ENCODE measurements at places on chromosomes 4 and X. TPM values are rescaled to one million over a fixed set of nuclear protein-coding genes. Genes with fewer than 3 reads are reported as not detected.

Gene H2BW1
- polyA plus RNA-seq: not detected

Gene NSUN7
- not detected for polyA plus RNA-seq

Gene MGARP
- polyA plus RNA-seq: 0.12 TPM

Gene NEXMIF
- polyA plus RNA-seq: 0.07 TPM

Gene POU4F2
- polyA plus RNA-seq: not detected

Gene SSX4
- not detected for polyA plus RNA-seq

Gene CWH43
- polyA plus RNA-seq: not detected

Gene FRMPD4
- polyA plus RNA-seq: not detected

Gene AMTN
- not detected for polyA plus RNA-seq

Gene PCDH7
- not detected for polyA plus RNA-seq

DNA sequence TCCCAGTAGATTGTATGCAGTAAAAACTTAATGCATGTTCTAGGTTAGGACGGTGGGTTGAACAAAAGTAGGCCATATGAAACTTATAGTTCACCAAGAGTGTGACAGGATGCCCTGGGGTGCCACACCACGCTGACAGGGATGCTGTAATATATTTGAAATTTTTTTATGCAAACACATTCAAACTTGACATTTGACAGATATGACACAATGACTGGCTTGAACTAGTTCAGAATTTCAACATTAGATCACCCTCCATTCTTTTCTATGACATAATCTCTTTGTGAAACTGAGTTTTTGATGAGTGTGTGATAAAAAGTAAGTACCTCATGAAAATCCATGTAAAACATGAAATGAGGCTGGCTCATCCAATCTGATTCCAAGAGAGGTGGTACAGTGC lies 198.4 kb downstream of the PALLD start:
- no peak for DNase-seq

DNA sequence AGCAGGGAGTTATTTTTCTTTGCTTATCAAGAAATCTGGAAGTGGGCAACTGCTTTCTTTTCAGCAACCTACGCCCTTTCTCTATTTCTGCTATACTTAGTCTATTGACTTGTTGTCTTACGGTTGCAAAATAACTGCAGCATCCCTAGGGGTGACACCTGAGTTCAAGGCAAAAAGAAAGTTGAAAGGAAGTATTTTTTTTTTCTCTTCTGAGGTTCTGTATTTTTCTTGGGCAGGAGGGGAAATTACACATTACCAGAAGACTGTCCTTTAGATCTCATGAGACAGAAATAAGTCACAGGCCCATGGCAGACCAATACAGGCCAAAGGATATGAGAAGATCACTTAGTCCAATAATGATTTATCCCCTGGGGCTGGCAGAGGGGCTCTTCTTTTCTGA lies 204.7 kb upstream of the CASK start:
- DNase-seq: no peak

DNA sequence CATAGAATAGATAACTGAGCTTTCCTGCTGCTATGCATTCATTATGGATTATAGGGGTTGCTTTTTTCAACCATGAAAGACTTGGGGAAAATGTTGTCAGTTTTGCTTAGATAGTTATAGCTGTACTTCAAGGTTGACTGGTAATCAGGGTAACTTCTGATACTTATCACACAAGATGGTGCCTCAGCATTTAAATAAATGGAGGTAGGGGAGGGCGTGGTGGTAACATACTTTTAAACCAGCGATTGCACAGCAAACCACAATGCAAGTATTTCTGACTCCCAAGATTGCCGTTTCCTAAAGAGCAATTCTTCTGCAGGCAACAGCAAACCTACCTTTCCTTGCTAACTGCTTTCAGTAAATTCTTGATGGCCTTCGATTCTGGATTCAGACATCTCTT lies 1.3 kb downstream of the CXCL10 start:
- DNase-seq: no peak

DNA sequence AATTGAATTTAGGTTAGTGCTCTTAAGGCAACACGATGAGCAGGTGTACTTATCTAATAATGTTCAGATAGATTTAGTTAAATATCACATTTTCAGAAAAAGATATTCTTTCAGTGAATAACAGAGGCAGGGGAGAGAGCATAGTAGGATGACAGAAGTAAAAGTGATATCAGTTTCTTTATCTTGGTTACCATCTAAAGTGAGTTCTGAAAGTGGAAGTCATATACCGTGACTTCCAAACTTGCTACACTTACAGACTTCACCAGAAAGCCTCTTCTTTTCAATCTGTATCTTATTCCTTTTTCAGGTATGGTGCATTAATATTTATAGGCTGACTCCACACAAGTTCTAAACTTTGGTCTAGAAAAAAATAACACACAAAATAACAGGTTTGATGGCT lies 124.9 kb downstream of the POU4F2 start:
- no peak for DNase-seq

DNA sequence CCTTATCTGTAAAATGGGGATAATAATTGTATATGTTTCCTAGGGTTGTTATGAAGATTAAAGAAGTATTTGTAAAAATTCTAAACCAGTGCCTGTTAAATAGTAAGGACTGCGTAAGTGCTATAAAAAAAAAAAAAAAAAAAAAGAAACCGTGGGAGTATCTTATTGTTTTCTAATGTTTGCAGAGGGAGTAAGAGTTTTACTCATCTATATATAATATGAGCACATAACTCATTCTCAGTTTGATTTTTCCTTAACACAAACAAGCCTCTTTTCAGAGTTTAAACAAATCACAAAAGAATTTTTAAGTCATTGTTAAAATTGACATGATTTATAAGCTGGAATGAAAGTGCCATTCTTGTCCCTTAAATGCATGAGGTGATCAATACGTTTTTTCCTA lies 104.9 kb downstream of the AMELX start:
- DNase-seq: no peak

DNA sequence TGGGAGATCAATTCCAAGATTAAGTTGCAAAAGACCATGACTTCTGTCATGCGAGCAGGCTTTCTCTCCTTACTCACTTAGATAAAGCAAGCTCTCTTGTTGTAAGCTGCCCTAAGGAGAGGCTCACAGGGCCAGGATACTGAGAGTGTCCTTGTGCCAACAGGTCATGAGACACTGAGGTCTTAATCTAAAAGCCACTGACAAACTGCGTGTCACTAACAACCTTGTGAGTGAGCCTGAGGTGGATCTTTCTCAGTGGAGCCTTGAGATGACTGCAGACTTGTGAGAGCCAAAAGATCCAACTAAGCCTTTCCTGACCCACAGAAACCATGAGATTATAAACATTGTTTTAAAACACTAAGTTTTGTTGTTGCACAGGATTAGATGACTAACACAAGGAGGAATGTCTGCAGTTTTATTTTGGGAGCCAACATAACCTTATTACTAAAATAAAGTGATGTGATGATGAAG lies 170.5 kb downstream of the SLC39A8 start:
- DNase-seq: no peak

GRCh38 chrX:100341142-100341510 lies 68.9 kb downstream of the PCDH19 start:
- no peak for DNase-seq

- no peak for DNase-seq
These were observed 47.9 kb downstream of the TET2 start for GRCh38 chr4:105194328-105195231.

DNA sequence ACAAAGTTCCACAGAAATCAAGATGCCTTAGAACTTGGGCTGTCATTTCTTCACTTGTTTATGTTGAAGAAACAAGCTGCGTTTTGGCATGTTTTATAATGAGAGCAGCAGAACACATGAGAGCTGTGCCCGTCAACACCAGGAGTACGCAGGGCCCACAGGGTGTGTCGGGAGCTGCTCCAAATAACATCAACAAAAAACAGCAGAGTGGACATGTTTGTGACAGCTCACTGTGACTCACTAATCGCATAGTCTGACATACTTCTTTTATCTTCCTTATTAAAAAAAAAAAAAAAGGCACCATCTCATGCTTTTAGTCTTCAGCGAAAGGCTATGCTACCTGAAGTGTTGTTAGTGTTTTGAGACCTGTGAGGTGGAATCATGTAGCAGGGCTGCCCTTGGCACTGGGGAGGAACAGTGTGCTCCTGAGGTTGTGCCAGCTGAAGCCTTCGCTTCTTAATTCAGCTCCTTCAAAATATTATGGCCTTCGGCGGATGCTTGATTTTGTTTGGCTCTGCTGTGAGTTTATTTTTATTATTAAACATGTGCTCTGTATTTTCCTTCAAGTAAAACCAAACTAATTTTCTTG lies 32.8 kb downstream of the FHDC1 start:
- no peak for DNase-seq

DNA sequence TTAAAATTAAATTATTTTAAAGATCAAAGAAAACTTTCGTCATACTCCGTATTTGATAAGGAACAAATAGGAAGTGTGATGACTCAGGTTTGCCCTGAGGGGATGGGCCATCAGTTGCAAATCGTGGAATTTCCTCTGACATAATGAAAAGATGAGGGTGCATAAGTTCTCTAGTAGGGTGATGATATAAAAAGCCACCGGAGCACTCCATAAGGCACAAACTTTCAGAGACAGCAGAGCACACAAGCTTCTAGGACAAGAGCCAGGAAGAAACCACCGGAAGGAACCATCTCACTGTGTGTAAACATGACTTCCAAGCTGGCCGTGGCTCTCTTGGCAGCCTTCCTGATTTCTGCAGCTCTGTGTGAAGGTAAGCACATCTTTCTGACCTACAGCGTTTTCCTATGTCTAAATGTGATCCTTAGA lies at the start of gene CXCL8:
Gene CXCL8 (plus strand): TSS at position 217 of the 426 bp plus-strand sequence. CDS start 90 bp downstream, at position 307.
- DNase-seq: no peak

DNA sequence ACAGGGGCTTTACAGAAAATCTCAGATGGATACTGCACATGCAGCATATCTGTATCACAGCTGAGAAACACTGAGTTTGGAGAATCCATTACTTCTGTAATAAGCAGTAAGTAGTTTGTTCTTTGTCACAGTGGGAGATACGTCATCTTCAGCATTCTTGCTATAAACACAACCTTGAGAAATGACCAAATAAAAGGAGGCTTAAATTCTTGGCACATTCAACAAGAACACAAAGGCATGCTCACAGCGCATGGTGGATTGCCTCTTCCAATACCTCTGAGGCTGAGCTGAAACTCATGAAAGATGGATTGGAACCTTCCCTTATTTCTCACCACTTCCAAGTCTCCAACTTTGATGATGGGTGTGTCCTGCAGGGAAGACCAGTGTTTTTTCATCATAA lies 54.5 kb downstream of the ANXA5 start:
- DNase-seq: no peak

DNA sequence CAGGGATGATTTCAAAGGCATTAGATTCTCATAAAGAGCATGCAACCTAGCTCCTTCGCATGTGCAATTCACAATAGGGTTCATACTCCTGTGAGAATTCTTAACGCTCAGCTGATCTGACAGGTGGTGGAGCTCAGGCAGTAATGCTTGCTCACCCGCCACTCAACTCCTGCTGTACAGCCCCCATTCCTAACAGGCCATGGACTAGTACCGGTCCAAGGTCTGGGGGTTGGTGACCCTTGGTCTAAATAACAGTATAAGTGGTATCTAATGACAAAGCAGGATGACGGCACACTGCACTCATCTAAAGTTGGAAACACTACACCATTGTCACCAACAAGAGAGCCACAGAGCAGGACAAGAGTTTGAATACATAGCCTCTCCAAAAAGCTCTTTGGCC lies 28.5 kb downstream of the ADGRA3 start:
- DNase-seq: no peak

DNA sequence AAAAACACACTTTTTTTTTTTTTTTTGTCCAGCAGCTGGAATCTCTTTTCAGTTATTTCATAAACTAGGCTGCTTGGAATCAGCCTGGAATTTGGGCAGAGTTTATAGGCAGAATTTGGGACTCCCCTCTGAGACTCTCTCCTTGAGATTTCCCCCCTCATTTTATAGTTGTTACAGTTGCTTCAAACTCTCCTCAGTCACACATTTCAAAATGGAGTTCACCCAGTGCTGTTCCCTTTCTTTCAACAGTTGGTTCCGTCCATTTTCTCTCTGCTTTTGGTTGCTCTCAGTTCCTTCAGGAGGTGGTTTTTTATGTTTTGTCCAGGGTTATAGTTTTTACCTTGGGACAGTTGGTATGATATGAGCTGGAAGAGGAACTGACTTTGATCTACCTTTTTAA lies 27.5 kb downstream of the NSD2 start:
- no peak for DNase-seq

DNA sequence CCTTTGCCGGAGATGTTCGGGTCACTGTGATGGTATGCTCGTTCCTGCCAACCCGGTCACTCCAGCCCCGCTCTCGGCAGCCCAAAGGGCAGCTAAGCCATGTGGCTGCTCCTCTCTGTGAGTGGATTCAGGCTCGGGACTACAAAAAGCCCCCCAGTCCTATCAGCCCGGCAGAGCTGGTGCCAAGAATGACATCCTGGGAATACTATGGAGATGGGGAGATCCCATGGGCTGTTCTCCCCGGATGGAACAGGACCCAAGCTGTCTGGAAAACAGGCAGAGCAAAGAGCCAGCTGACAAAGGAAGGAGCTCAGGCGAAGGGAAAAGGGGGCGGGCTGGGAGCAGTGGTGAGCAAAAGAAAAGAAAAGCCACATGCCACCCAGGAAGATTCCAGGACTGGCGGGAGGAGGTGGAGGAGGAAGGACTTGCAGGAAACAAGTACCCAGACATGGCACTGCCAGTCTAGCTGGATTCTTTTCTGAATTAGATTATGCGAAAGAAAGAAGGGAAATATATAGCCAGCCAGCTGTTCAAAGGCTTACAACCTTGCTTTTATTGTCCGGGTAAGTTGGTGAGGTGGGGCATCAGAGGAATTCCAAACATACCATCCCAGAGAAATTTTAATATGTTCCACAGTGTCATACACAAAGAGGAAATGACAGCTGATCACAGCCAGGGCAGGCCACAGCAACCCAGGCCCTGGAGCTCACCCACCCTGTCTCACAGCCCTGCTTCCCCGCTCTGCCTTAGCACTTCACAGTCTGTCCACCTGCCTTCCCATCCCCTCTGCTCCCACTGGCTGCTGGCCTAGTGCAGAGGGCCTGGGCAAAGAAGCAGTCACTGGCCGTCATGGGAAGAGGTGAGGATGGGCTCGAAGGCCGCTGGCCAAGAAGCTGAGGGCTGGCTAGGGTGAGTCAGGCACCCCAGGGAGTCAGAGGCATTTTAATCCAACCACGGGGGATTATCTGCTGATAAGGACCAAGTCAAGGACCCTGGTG lies 3.4 kb downstream of the NDP start:
- DNase-seq: no peak

- no peak for DNase-seq
These were observed 272.8 kb upstream of the EPHA5 start for GRCh38 chr4:65943076-65943475.

- DNase-seq: no peak
These were observed 67.9 kb upstream of the OGT start for GRCh38 chrX:71464968-71465367.

DNA sequence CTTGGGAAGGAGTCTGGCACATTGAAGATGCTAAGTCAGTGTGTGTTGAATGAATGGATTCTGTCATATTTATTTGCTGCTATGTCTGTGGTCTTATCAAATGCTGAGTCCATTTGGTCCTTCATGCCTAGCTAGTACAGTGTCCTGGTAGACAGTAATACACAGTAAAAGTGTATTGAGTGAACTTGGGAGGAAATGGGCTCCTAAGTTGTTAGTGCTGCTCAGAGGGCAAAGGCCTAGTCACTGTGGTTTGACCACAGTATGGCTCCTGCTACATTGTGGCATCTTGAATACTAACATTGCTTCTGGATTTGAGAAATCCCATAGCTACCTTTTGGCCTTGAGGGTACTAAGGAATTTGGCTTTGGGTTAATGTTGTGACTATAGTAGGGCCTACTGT lies 33.9 kb downstream of the MTM1 start:
- DNase-seq: no peak

GRCh38 chr4:153934688-153935017 lies 145.8 kb upstream of the SFRP2 start:
- DNase-seq: no peak

GRCh38 chr4:52853351-52853750 lies 8.8 kb upstream of the RASL11B start:
- no peak for DNase-seq

Measured in naive thymus-derived CD8-positive, alpha-beta T cell (primary cell).